ENCODE measurements at places on chromosomes 2 and 18.

- no peak for DNase-seq
Measured at GRCh38 chr2:120866483-120867140, 130.9 kb downstream of the GLI2 start.

- DNase-seq = no peak
Measured at GRCh38 chr2:117832332-117832731, 17.8 kb downstream of the DDX18 start.

DNA sequence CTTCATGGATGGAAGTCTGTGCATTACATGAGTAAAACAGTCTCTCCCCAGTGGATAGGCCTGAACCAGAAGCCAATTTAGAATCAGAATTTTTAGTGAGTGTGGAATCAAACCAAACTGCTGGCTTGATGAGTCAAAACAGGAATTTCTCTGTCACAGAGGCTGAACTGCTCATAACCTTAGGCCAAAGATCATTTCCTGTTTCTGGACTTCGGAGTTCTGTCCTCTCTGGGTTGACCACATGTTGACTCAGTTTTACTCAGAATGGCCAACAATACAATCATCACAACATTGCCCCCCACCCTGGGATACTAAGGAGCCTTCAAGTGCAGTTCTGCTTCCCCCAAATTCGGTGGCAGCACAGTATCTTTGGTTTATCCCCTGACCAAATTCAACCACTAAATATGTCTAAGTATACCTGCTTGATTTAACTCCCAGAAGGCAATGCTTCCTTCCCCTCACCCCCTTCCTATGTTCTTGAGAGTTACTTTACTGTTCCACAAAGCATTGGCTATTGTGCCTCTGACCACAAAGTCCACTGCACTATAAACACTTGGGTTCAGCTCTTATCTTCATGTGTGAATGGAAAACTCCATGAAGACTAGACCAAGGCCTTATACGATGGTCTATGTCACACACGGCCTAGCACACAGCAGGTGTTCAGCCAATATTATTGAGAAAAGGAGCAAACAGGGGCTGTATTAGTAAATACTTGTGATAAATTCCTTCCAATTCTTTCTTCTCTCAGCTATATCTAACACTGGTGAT is 67.8 kb downstream of the NXPH2 start:
- no peak for DNase-seq

GRCh38 chr18:54503131-54503894 is 87.7 kb upstream of the DYNAP start:
- DNase-seq = no peak

- no peak for DNase-seq
Measured at GRCh38 chr2:10253596-10254372, 48.9 kb upstream of the HPCAL1 start.

- no peak for DNase-seq
Measured at GRCh38 chr2:39203382-39203781, 40.4 kb downstream of the CDKL4 start.

GRCh38 chr2:10321622-10322021 is 18.9 kb downstream of the HPCAL1 start:
- no peak for DNase-seq

DNA sequence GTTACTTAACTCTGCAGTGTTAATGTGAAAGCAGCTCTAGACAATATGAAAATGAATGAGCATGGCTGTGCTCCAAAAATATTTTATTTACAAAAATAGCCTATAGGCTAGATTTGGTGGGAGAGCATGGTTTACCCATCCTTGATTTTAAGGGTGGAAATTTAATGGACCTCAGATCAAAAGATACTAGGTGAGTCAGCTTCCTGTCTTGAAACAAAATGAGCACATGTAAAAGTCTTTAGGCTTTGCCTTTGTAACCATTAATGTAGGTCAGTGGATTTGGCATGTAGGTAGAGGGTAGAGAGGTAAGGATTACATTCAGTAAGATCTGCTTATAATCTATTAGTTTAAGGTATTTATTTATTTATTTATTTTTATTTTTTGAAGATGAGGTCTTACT is 72.7 kb downstream of the GREB1L start:
- DNase-seq = no peak

GRCh38 chr2:115609978-115610377 is 1167.5 kb downstream of the DPP10 start:
- DNase-seq = no peak

- DNase-seq = no peak
Measured at GRCh38 chr2:5937851-5938565, 245.8 kb downstream of the SOX11 start.

GRCh38 chr2:169018390-169018789 is 12.7 kb downstream of the ABCB11 start:
- DNase-seq = no peak

DNA sequence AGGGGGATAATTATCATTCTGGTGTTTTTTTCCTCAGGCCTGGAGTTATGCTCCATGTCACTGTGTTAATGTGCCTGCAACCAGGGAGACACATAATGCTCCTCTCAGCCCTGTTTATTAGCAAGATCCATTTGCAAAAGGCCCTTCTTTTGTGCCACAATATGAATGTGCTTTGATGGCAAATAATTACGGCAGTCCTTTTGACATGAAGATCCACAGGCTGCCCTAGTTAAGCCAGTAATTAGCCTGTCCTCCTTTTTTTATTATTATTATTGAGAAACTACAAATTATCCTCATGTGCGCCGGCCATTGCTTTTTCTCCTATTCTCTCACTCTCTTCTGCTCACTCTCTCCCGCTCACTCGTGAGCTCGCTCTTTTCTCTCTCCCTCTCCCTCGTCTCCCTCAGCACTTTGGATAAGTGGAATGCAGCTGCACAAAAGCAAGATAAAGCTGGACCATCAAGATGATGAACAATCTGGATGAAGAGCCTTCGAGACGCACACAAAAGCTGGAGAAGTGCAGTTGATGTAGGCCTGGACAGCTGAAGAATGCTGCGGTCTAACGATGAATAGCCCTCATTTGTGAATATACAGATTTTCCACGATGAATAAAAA is 762.3 kb downstream of the BCL11A start:
- DNase-seq = no peak

DNA sequence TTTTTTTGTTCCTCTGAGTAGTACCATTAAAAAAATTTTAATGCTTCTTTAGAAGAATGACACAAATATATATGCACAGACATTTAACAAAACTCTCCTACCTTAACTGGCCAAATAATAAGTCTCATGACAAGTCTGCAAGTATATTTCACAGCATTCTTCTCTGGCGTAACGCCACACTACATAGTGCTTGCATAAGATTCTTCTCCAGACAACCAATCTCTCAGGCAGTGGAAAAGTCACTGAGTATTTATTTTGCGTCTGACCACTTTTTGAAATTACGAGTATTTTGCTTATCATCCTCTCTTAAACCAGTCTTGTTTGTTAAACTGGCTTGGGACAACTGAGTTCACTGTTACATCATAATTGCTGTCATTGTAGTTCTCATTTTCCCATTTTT is 749.2 kb downstream of the ADCYAP1 start:
- DNase-seq = no peak

GRCh38 chr2:195769975-195770374 is 112.9 kb downstream of the SLC39A10 start:
- no peak for DNase-seq

GRCh38 chr18:56165601-56166355 is 472.6 kb downstream of the TXNL1 start:
- DNase-seq = no peak

DNA sequence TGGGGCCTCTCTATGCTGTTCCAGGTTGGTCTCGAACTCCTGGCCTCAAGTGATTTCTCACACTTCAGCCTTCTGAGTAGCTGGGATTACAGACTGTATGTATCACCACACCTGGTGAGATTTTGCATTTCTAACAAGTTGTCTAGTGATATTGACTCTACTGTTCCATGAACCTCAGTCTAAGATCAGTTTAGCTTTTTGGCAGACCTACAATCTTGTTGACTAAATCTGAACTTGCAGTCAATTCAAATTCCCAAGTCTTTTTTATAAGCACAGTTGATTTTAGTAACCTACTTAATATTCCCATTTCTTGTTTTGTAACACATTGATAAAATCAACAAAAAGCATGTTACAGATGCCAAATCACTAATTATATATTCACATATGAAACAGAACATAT is 266.1 kb upstream of the CYP26B1 start:
- no peak for DNase-seq

- DNase-seq = no peak
Measured at GRCh38 chr2:64504774-64505720, 19.1 kb upstream of the AFTPH start.

DNA sequence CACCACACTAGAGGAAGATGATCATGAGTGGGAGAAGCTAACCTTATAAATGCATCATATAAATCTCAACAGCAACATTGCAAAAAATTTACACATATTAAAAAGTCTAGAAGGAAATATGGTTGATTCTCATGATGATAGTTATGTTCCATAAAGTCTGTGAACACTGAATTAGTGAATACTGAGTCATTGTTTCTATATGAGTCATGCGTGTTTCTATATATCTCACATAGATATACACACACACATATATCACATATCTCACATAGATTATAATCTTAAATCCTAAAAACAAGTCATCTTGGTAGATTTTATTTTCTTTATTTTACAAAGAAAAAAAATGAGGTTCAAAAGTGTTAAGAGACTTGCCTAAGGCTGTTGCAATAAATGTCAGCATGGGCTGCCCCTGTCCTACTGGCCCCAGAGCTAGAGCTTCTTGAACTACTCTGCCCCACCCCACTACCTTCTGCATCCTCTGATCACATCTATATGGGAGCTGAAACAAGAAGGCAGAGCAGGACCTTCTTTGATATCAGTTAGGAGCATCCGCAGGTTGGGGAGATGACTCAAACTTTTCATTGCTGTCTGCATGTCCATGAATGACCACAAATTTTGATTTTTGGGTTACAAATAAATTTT is 81.8 kb upstream of the ADAM23 start:
- DNase-seq = no peak

- DNase-seq = peak; percentile 9
Measured at GRCh38 chr2:110149330-110150220, 34.0 kb upstream of the MALL start.

DNA sequence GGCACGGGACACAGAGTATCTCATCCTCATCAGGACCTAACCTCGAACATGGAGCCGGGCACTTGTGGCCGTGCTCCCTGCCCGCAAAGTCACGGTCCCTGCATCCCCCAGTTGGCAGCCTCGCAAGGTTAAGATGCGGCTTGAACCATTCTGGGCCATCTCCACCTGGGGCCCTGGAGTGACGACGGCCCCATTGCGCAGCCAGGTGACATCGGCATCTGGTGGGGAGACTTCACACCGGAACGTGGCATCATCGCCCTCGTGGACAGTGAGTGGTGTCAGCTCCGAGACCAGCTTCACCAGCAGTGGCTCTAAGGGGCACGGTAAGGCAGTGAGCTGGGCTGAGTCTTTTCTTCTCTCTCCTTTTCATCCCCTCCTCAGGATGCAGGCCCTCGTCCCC is 12.6 kb downstream of the TMEM198 start:
- DNase-seq = no peak

DNA sequence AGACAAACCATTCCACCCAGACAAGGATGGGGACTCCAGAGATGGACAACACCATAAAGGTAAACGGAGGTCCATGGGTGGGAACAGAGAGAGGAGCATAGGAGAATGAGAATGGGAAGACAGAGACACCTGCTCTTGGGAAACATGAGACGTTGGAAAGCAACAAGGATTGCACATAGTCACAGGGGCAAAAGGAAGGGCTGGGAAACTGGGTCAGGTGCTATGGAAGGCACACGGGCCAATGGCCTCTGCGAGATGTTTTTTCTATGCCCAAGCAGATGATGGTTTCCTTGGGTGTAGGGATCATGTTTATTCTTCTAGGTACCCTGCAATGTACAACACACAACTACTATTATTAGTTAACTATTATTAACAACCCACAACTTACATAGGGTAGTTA is 143.6 kb upstream of the AGAP1 start:
- DNase-seq = no peak

- no peak for DNase-seq
Measured at GRCh38 chr2:140247451-140248195, 1467.4 kb upstream of the NXPH2 start.

- DNase-seq = no peak
Measured at GRCh38 chr2:45869165-45869501, 217.7 kb downstream of the PRKCE start.

DNA sequence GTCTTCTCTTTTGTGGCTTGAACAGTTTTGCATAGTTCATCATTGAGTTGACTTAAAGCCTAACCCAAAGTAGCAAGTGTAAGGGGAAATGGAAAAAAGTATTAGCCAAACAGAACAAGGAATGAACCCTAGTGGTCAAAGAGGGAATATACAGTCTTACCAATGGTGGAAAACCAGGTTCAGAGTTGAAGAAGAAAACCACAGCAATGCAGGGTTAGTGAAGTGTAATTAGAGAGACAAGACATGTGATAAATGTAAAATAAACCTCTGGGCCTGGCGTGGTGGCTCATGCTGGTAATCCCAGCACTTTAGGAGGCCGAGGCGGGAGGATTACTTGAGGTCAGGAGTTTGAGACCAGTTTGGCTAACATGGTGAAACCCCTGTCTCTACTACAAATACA is 2.4 kb downstream of the TTN start:
- DNase-seq = peak; percentile 26

GRCh38 chr2:58137856-58138255 is 91.2 kb downstream of the VRK2 start:
- no peak for DNase-seq

GRCh38 chr2:173353556-173353955 is 1.1 kb upstream of the CDCA7 start:
- no peak for DNase-seq

DNA sequence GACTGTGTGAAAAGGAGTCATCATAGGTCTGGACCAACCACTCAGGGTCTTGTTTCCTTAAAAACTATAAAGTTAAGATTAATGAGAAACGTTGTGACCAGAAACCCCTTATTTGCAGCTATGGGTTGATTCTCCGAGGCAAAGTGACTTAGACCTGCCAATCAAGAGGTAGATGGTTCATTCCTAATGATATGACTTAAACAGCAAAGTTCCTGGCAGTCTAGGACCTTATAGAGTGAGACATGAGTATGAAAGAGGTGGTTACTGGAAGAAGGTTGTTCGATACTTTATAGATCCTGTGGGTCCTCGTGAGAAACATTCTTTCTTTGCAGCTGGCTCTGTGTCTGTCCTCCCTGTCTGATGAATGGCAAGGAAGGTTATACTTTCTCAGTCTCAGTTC is 8.0 kb downstream of the SFXN5 start:
- no peak for DNase-seq

GRCh38 chr2:215371915-215372897 is 60.3 kb downstream of the ATIC start:
- no peak for DNase-seq

DNA sequence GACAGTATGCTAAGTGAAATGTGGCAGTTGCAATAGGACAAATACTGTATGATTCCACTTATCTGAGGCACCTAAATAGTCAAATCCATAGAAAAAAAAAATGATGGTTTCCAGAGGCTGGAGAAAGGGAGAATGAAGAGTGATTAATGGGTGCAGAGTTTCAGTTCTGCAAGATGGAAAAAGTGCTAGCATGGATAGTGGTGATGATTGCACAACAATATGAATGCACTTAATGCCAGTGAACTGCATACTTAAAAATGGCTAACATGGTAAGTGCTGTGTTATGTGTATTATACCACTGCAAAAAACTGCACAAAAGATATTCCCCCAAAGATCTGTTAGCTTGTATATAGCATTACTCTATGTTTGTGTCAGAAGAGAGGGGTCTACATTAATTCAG is 185.4 kb downstream of the INHBB start:
- no peak for DNase-seq

All from H54 (cell line).